NCI-H2107 (cell line): ENCODE measurements at places on chromosomes 16 and 17.

DNA sequence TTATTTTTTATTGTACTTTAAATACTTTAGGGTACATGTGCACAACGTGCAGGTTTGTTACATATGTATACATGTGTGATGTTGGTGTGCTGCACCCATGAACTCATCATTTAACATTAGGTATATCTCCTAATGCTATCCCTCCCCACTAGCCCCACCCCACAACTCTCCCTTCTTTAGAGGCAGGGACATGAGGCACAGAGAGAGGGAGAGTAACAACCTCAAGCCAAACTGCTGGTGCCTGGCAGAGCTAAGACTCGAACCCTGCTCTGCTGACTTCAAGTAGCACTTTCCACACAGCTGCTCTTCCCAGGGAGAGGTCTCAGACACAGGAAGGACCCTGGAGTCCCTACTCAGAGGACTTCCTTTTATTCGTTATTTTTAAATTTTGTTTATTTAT, 69.4 kb downstream of the WSB1 start:
- no peak for DNase-seq

GRCh38 chr17:20825539-20825938, 217.3 kb downstream of the USP22 start:
- no peak for DNase-seq

DNA sequence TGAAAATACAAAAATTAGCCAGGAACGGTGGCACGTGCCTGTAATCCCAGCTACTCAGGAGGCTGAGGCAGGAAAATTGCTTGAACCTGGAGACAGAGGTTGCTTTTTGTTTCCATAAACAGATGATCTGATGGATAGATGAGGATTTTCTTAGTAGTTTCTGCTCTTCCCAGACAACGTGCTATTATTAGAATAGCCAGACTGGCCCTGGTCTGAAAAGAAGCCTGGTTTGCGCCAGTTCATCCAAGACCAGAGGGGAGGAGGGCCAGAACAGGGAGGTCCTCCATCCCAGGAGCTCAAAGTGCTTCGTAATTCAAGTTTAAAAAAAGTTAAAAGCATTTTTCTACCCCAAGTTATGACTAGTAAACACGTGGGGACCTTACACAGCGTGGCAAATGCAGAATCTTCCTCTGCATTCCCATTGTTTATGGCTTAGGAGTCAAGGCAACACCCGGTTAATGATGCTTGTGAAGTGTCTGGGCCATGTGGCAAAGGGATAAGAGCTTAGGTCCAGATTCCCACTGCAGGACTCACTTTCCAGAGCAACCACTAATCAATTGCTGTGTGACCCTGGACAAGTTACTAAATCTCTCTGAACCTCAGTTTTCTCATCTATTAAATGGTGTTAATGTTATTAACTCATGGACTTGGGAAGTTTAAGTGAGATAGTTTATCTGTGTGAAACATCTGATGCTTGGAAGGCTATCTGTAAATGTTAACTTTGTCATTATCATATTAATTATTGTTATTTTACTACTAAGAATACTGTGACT, 205.4 kb downstream of the CCDC182 start:
- no peak for DNase-seq

GRCh38 chr16:30902029-30902972, 5.9 kb downstream of the CTF1 start:
- peak; percentile 14 for DNase-seq

DNA sequence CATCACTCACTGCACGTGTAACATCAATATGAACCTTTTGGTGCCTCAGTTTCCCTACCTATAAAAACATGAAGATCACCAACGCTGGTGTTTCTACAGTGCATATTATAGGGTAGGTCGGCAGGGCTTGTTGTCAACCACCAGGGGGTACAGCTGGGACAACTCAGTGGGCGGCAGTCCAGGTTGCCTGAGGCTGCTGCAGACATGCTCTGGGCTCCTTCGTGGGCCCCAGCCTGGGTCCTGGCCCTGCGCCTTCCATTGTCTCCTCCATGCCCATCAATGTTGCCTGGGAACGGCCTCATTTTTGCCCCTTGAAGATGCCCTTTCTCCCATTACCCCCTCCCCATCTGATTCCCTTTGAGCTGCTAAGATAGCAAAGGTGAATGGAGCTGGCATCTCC, 89.8 kb downstream of the GSG1L start:
- no peak for DNase-seq

- no peak for DNase-seq
Observed at GRCh38 chr17:6427279-6427781, 7.6 kb downstream of the AIPL1 start.

GRCh38 chr16:11630046-11630767, 38.0 kb upstream of the SNN start:
- peak; percentile 41 for DNase-seq
